NB4 (cell line): ENCODE measurements at places on chromosomes 2 and 18.

- no peak for DNase-seq
Observed at GRCh38 chr18:23276451-23276850, 141.2 kb downstream of the CABLES1 start.

GRCh38 chr2:172093416-172094293, 8.3 kb downstream of the DLX1 start:
- no peak for DNase-seq

- peak; percentile 92 for DNase-seq
Observed at GRCh38 chr18:59358712-59359575, at the start of gene LMAN1. Gene LMAN1, minus strand, starts transcription at chr18:59359265. Its CDS starts 21 bp downstream, at chr18:59359244.

DNA sequence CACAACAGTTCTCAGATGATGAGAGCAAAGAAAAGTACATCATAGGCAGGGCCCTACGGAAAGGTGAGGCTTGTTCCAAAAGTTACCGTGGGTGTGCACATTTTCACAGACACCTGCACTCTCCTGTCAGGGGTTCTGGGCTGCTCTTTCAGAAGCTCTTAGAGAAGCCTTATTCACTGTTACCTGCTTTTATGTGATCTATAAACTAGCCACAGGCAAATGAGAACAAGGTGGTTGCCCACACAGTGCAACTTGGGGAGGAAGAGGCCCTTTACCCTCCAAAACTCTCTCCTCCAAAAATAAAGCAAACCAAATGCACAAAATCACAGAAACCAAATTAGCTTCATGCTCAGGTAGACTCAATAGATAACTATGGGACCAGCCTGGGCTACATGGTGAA, 11.1 kb upstream of the CUL3 start:
- no peak for DNase-seq

DNA sequence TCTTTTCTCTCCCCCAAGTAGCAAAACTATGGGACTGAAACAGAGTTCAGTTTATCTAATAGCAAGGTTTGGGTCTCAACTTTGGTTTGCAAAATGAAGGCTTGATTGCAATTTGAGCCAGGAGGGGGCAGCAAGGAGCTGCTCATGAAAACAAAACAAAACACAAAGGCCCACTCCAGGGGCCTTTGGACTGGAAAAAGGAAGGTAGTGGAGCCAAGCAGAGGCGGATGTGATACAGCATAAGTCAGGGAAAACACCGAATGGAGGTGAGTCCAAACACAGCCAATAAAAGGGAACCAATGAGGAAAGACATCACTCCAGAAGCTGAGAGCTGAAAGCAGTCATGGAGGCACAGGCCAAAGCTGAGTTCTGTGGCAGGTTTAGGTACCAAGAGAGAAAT, 799.7 kb upstream of the ACVR2A start:
- peak; percentile 43 for DNase-seq

- no peak for DNase-seq
Observed at GRCh38 chr2:150889141-150889540, 372.5 kb downstream of the RBM43 start.

- DNase-seq, result no peak
Observed at GRCh38 chr2:222232372-222232771, 66.4 kb downstream of the PAX3 start.

DNA sequence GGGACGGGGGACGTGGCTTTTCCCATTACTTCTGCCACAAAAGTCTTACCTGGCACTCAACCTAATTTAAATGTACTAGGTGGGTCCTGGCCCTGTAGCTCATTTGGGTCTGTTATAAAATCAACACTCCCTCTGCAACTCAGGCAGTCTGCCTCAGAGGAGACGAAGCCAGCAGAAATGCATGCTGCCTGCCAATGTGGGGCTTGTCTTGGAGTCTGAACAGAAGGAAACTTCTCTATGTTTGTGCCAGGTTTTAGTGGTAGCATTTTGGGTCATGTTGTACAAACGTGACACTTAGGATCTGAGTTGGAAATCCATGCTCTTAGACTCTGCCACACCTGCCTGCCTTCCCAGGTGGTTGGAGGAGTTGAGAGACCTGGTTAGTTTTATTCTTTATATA, 292.5 kb upstream of the FAM98A start:
- no peak for DNase-seq

DNA sequence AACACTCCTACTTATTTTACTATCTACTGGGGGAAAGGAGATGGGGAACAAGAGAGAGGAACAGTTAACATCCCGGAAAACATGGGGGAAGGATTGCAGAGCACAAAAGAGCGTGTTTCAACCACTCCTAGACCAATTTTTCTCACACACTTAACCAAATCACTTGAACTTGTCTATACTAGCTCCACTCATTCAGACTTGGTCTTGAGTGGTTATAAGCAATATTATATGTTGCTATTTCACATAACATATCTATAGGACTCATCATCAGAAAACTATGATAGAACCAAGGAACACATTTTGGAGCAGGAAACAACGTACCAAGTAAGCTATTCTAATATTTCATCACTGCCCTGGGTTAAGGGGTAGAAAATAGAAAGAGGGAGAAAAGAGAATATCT, 31.5 kb downstream of the SLC25A12 start:
- no peak for DNase-seq

DNA sequence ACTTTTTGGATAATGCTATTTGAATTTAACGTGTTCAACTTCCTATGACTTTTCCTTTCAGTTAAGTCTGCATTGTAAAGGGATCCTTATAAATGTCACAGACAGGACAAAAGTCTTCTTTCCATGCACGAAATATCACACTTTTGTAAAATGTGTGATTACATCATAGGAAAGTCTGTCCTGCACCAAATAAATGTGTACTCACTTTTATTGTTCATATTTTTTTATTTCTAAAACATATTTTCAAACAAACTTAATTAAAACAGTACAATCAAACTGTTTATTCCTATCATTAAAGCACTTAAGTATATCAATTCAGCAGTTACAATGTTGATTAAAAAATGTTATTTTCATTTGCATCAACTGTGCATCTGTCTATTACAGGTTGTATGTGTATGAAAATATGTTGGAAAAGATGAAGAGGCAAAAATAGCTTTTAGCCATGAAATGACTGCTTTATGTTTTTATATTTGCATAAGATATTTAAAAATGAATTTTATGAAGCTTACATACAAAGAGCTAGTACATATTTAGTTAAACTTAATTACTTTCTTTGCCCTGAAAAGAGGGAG, 105.6 kb downstream of the CSRNP3 start:
- DNase-seq, result no peak

DNA sequence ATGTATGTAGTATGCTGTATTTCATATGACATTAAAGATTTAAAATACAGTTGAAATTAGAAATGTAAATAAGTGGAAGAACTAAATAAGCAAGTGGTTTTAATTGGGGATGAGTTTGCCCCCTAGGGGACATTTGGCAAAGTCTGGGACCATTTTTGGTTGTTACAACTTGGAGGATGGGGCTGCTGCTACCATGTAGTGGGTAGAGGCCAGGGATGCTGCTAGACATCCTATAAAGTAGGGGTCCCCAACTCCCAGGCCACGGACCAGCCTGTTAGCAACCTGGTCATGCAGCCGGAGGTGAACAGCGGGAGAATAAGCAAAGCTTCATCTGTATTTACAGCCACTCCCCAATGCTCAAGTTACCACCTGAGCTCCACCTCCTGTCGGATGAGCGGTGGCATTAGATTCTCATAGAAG, 27.9 kb upstream of the ASNSD1 start:
- DNase-seq, result peak; percentile 45

DNA sequence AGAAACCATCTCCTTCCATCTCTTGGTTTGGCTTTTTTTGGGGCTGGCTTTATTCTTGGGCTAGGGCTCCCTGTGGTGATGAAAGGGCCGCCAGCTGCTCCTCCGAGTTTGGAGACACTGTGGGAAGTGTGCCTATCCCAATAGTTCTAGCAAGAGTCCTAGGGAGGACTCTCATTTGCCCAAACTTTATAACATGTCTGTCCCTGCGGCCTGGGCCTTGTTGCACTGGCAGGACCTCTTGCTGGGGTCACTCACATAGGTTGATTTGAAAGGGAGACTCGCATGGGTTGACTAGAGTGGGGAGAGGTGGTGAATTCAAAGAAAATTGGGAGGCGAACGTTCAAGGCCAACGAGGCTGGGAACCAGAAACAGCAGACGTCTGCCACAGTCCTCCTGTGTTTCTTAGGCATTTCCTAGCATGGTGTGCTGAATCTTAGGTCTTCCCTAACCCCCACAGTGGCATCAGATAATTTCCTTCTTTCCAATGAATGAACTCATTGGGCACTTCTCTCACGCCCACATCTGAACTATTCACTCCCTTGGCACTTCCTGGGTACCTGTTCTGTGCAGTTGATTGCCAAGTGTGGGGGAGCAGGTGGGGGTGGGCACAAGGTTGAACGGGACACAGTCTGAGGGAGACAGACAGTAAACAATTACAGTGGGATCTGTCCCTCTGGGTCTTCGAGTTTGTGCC, 26.8 kb downstream of the NIFK start:
- DNase-seq, result no peak

DNA sequence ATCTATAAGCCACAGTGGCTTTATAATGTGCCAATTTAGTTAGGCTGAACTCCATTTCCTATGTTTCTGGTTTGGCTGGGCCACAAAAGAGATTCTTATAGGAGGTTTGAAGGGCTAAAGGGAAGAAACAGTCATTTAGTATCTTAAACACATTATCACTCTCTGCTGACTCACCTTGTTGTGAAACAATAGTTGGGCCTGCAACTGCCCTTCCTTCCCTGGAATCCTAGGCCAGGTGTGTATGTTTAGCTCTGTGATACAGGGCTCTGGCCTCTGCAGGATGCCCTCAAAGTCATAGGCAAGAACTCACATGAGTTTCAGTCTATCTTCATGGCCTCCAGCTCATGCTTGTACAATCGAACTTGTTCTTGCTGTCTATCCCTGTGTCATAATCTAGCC, 400.0 kb upstream of the CELF4 start:
- DNase-seq, result no peak

DNA sequence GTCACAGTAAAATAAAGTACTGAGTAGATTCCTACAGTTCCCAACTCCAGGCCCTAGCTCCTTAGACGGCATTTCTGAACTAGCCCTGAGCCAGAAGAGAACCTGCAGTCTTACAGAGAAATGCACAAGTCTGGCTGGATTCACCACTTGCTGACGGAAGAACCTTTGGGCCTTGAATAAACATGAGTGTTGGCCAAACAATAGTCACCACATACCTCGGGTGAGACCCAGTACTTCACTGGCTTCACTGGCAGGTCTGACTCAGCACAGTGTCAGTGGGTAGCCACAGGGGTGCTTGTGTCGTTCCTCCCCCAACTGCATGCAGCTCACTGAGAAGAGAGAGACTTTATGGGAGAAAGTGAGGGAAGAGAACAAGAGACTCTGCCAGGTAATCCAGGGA, 88.9 kb downstream of the TMEM185B start:
- DNase-seq, result peak; percentile 21

- no peak for DNase-seq
Observed at GRCh38 chr2:24597181-24597870, 106.3 kb downstream of the NCOA1 start.

GRCh38 chr2:71720283-71720560, 266.9 kb downstream of the DYSF start:
- DNase-seq, result no peak

- DNase-seq, result no peak
Observed at GRCh38 chr2:119474371-119475224, 42.9 kb downstream of the TMEM37 start.
